Glutamatergic neuron (in vitro differentiated cells): ENCODE measurements at places on chromosomes 5 and 9. TPM values are rescaled to one million over a fixed set of nuclear protein-coding genes. Genes with fewer than 3 reads are reported as not detected.

Gene SLCO6A1
- total RNA-seq: 1.6 TPM

GRCh38 chr9:136373300-136374182, at the start of gene CARD9:
CARD9 (minus strand) TSS chr9:136373669; CDS start chr9:136372078, 1,591 bp downstream.
- no peak for DNase-seq

DNA sequence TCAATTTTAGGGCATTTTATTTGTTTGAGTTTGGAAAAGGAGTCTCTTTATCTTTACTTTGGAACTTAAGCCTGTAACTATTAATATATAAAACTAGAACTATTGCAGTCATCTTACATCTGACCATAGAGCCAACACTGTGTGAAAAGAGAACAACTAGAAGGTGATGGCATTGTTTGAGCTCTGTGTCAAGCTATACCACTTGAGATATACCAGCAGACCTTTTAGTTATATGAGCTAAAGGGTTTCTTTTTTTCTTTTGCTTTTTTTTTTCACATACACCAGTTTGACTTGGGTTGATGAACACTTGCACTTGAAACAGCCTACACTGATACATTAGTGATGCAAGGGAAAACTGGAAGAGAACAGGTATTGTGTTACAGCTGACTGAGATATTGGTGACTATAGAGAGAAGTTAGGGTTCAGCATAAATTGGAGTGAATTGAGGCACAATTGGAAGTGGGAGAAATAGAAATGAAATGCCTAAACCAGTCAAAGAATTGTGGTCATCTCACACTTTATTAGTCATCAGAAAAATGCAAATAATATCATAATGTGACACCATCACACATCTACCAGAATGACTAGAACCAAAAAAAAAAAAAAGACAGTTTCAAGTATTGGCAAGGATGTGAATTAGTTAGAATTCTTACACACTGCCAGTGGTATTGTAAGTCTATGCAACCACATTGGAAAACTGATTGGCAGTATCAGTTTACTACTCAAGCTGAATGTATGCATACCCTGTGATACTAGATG, 60.9 kb downstream of the ADRB2 start:
- no peak for DNase-seq

Gene GHR
- total RNA-seq: not detected

Gene FOXD4L5
- not detected for total RNA-seq

Gene AFAP1L1
- 0.25 TPM for total RNA-seq

Gene PLAC8L1
- 2.2 TPM for total RNA-seq

DNA sequence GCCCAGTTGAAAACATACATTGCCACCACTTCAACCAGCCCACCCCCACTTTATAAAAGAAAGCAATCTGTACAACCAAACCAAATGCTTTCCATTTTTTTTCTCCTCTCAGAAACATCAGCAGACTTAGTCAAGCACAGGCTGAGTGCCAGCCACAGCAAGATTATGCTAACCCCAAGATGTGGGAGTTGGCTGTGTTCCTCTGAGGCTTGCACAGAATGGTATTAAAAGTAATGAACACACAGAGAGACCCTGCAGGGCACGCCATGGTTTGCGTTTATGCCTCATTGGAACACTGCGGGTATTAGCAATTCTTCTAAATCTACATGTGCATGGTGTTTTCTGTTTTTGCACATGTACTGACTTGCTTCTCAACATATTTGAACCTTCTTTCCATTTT, 419.9 kb upstream of the GRAMD2B start:
- DNase-seq: no peak

Gene CARTPT
- total RNA-seq: not detected

- DNase-seq: no peak
Measured at GRCh38 chr5:107021575-107021974, 649.2 kb downstream of the EFNA5 start.
